ENCODE measurements at places on chromosomes 1 and 21.

GRCh38 chr1:218049641-218050040, 235.5 kb upstream of the RRP15 start:
- DNase-seq, result no peak

DNA sequence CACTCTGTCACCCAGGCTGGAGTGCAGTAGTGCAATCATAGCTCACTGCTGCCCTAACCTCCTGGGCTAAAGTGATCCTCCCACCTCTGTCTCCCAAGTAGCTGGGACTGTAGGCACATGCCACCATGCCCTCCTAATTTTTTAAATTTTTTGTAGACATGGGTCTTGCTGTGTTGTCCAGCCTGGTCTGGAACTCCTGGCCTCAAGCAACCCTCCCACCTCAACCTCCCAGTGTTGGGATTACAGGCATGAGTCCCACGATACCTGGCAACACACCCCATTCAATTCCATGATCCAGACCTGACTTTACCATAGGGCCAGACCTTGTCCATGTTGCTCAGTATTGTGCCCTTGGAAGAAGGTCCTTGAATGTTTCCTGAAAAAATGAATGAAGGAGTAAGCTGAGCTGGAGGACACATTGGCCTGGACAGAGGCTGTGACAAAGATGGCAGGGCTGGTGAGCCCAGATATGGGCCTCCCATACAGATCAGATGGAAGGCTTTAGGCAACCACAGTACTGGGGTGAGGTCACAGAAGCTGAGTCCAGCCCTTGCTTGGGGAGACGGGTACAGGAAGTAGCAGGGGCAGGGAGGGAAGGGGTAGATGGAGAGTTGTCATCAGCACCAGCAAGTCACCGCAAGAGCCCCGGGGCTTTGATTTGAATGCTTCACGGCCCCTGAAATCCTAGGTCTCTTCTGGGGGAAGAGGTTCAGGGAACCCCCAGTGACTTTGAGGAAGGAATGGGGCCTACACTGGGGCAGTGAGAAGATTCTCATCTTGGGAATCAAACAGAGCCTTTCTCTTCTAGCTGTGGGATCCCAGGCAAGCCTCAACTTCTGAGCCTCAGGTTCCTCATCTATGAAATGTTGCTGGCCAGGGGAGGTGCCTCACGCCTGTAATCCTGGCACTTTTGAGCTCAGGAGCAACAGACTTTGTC, 40.1 kb upstream of the DMBX1 start:
- DNase-seq, result no peak

DNA sequence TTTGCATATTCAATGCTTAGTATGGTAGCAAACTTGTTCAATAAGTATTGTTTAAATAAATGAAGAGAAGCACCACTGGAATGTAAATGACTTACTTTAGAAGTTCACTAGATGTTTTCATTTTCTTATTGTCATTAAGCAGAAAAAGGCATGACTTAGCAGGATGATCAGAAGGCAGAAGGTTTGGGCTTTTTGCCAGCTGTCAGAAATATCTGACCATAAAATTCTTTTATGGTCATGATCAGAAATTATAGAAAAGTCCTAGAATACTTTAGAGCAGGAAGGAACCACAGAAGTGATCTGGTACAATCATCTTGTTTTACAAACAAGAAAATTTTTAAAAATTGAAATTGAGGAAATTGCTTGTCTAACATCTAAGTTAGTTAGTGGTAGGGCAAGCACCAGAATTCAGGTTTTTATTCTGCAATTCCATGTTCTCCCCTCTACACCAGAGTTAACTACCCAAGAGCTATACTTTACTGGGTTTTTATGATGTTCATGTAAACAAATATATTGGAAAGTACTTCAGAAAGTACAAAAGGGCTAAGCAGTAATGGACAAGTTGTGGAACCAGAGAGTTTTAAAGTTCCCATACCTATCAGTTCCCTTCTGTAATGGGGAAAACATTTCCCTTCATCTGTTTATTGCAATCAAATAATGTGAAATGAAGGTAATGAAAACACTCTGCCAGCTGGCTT, 10.1 kb downstream of the FMO5 start:
- DNase-seq, result no peak

DNA sequence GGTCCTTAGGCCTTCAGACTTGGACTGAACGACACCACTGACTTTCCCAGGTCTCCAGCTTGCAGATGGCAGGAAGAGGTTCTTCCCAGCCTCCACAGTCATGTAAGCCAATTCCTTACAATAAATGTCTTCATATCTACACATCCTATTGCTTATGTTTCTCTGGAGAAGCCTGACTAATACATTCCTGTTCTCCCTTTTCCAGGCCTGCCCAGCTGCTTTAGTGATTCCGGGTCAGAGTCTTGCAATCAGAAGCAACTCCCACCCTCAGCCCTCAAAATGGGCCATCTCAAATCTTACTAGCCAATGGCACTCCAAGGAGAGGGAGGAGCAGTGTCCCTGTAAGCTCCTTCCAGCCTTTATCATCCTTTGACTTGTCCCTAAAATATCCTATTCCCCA, 16.4 kb upstream of the CPT2 start:
- DNase-seq, result no peak

DNA sequence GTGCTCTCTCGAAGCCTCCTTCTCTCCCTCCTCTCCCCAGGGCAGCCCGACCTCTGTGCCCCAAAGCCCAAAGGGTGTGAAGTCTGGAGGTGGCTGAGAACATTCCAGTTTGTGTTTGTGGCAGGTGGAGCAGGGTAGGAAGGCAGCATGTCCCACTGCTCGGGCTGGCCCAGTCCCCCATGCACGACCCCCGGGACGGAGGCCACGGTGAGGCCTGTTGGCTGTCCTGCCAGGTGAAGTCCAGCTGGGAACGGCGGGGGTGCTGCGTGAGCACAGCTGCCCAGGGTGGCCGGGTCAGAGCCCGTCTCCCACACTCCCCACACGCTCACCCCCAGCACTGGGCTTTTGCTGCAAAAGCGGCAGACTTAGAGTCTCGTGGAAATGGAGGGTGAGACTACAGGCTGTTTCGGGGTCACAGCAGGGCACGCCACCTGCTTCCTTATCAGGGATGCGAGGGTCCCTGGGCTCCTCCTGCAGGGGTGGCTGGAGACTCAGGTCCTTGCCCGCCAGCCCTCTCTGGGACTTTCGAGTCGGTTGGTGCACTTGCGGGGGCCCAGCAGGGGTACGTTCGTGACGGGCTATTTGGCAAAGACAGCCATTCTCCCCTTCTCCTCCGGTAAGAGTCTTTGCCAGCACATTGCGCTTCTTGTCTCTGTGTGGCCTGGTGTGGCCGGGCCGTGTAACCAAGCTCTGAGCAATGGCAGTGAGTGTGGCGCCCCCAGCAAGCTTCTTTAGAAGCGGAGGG, 40.3 kb downstream of the MORN1 start:
- DNase-seq, result no peak

DNA sequence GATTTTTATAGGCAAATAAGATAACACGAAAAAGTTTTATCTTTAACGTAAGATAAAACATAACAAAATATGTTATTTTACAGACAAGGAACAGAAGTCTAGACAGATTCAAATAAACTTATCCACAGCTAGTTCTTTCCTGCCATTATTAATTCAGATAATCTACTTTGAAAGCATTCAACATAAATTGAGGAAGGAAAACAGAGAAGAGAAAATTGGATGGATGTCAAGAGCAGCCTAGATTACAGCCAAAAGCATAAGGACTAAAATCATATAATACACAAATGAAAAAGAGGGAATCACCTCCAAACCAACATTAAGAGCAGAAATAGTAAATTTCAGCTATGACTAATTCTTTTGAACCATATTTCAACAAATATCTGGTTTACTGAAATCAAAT, 15.5 kb downstream of the TRIM33 start:
- DNase-seq, result no peak

DNA sequence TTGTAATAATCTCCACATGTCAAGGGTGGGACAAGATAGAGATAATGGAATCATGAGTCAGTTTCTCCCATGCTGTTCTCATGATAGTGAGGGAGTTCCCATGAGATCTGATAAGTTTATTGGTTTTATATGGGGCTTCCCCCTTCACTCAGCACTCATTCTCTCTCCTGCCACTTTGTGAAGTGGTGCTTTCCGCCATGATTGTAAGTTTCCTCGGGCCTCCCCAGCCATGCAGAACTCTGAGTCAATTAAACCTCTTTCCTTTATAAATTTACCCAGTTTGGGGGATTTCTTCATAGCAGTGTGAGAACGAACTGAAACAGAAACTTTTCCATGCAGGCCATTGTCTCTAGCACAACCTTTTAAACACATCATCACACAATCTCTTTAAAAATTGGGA, 221.5 kb upstream of the BRINP3 start:
- no peak for DNase-seq

DNA sequence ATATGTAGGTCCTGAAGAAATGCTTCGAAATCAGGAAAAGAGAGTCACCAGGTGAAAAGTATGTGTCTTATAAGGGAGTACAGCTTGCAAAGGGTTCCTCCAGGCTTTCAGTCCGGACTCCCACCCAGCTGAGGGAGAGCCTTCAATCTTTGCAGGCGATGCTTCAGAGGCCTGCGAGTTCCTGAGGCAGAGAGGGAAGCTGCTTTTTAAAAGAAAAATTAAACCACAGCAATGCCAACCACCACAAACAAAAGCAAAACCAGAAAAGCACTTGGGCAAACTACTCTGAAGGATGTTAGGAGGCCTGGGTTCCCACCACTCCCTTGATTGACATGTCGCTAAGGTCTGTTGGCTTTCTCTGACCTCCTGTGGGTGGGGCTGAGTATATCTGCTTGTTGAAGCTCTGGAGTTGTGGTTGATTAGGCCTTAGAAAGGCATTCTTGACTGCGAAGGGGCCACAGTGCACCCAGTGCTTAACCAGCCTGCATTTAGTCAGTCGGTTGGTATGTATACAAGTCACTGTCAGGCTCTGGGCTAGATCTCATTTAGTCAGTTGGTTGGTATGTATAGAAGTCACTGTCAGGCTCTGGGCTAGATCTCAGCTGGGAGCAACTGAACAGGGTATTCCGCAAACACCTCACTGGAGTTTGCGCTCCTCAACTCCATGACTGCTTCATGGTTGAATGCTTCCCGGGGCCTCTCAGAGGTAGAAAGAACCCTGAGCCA, 1.2 kb downstream of the NIPAL3 start:
- DNase-seq, result no peak

- DNase-seq, result peak; percentile 30
These were observed 35.8 kb downstream of the PIK3CD start for GRCh38 chr1:9687120-9687873.

DNA sequence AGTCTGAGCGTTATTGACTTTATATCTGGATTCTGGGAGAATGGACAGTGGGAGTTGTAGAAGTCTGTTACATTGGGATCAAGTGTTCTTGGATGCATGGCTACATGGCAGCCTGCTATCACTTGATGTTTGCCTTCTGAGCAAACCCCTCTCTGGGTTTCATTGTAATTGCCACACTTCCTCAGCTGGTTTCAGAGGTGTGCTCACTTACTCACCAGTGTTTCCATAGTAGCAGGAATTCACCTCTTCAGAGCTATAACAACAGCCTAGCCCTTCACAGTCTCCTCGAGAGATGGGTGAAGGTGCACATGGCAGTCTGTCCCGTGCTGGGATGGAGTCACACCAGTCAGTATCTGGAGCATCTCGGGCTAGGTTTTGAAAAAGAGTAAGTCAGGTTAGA, 2.6 kb downstream of the ZP4 start:
- no peak for DNase-seq

GRCh38 chr21:36946949-36947356, 19.5 kb downstream of the HLCS start:
- no peak for DNase-seq

GRCh38 chr21:28817871-28818270, 174.8 kb downstream of the LTN1 start:
- DNase-seq, result no peak

- DNase-seq, result peak; percentile 62
These were observed 34.6 kb upstream of the S100A7 start for GRCh38 chr1:153494976-153495535.

GRCh38 chr1:172898866-172899265, 151.9 kb downstream of the TNFSF18 start:
- DNase-seq, result no peak

DNA sequence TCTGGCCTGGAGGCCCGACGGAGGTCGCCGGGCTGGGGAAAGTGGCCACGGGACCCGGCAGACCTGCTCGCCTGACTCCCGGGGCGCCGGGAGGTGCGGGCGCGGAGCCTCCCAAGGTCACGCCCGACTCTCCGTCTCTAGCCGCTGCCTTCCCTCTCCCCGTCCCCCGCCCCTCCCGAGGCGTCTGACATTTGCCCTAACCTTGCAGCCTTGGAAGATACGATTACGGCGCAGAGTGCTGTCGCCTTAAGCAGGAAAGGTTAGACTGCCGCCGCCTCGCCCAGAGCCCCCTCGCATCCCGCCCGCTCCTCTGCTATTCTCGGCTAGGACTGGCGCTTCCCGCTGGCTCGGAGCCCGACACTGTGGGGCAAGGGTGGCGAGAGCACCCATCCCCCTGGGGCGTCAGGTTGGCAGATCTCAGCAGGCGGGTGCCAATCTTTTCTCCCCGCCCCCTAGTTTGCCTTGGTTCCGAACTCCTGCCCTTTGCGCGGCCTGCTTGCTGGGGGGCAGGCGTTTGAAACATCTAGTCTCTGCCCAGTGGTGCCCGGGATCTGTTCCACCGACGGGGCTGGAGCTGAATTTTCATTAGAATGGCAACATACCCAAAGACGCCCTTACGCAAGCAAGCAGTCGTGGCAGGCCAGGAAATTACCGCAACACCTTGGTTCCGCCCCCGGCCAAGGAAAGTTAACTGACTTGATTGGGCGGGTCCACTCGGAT, 835 bp downstream of the PGM1 start:
- DNase-seq, result peak; percentile 43

DNA sequence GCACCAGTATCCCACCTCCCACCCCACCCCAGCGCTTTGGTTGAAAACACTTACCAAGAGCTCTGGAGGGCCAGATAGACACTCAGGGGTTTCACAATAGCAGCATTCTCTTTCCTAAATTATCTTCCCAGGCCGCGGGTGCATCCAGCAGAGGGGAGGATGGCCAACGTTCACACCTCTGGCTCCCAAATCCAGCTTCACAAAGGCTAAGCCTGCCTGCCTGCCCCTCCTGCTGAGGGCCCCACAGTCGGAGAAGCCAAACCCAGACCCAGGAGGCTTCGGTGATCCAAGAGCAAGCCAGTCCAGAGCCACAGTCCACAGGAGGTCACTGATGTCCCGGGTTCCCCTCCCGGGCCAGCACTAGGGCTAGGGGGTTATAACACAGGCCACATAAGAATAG, 231.9 kb downstream of the TRABD2B start:
- DNase-seq, result no peak

DNA sequence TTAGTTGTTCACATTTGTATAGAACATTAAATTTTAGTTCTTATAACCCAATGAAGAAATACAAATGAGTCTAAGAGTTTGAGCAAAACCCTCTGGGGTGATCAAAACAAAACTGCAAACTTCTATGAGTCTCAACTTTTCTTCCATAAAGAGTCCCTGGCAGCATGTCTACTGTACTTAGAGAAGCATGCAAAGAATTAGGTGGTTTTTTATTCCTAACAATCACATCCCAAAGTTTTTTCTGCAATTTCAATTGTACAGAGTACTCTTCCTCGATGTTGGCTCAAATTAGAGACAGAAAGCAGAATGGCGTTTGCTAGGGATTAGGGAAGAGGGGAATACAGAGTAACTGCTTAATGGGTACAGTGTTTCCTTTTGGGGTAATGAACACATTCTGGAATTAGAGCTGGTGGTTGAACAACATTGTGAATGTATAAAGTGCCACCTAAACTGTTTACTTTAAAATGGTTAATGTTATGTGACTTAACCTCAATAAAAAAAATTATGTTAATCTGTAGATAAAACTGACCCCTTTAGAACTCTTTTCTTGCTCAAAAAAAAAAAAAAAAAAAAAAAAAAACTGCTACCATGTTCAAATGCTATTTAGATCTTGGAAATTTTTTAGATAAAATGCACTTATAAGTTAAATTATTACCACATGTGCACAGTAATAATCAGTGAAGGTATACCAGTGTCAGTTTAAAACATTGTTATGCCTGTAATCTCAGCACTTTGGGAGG, 4.8 kb downstream of the RC3H1 start:
- DNase-seq, result no peak
